ENCODE measurements at places on chromosomes 7 and 10.

DNA sequence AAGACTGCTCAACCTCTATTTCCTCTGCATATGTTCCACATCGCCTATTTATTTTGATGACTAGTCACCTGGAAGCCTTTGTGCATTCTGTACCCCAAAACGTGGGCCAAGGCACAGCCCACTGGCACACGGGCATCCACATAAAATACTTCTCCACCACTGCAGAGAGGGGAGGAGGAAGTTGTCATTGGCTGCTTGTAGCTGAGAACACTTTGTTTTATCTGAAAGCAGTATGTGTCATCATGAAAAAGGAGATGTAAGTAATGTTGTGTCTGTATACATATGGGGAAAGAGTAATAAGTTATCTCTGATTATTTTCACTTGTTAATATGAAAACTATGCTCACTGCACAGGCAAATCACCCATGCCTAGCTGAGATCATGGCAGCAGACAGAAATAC lies 48.2 kb upstream of the AMPH start:
- DNase-seq: no peak

DNA sequence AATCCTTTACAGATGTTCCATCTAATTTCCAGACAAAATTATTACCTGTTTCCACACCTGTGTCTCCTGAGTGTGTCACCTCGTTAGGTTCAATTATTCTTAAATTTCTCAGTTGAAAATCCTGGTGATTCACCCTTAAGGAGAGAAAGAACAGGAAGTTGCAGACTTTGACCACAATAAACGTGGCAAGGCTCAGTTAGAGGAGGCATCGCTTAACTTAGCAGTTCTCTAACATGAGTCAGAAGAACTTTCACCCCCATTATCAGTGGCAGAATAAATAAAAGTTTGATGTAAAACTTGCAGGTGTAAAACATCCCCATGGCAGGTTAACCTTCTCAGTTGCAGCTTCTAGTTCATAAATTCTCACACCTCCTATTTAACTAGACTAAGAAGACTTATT lies 8.3 kb downstream of the XPNPEP1 start:
- peak; percentile 86 for DNase-seq

GRCh38 chr10:30384701-30385201 lies 35.7 kb upstream of the MTPAP start:
- DNase-seq: no peak

DNA sequence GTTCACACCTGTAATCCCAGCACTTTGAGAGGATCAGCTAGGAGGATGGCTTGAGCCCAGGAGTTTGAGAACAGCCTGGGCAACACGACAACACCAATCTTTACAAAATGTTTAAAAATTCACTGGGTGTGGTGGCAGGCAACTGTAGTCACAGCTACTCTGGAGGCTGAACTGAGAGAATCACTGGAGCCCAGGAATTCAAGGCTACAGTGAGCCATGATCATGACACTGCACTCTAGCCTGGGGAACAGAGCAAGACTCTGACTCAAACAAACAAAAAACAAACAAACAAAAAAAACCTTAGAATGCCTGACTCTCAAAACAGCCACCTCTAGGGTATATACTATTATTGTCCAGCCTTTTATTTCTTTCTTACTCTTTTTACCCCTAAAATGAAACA lies 56.5 kb upstream of the PAPSS2 start:
- DNase-seq: no peak

- DNase-seq: no peak
Observed at GRCh38 chr10:47383261-47384147, 589 bp downstream of the ZNF488 start.

DNA sequence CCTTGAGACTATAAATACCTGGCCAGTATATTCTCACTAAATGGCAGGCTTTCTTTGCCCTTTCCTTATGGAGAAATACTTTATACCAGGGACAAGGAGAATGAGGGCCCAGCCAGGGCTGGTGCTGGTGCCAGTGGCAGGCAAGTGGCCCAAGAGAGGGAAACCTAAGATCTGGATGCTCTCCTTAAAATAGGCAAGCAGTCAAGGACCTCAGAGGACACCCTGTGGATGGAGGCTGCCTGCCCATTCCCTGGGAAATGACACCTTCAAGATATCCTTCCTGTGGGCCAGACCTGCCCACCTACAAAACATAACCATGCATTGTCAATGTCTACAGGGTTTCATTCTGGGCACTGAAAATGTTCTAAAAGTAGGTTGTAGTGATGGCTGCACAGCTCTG lies 29.1 kb downstream of the POLR3A start:
- DNase-seq: no peak

GRCh38 chr7:129188892-129189660 lies 643 bp downstream of the SMO start:
- no peak for DNase-seq

DNA sequence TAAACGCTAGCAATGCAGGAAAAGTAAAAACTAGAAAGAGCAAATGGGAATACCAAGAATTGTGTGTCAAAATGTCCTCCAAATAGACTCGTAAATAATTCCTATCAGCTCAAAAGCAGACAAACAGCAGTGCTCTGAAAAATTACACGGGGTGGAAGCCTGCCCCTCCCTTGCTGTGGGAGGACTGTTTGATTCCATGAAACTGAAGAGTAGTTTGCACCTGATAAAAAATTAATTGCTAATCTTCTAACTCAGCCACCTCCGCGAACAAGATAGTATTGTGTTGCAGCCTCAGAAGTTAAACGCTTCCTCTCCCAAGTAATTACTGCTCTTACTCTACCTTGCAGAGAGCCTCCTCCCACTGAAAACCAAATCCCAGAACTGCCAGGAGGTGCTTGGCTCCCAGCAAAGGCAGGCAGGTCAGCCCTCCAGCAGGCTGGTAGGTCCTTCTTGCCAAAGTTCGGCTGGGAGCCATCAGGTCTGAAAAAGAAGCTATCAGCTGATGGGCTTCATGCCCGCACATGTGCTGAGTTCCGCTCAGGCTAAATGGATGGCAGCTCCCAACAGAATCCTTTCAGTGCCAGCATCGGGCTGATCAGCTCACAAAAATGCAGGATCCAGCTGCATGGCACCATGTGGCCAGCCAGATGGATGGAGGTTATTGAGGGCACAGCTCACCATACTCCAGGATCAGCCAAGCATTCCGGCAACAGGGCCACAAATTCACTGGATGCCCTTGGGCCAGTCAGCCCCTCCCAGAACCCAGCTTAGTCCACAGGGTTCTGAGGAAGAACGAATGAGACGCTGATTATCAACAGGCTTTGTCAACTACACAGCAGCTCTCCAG lies 37.1 kb downstream of the MAD1L1 start:
- no peak for DNase-seq

- DNase-seq: no peak
Observed at GRCh38 chr7:46949270-46949931, 632.5 kb downstream of the TNS3 start.

GRCh38 chr10:59465088-59465487 lies 102.7 kb upstream of the FAM13C start:
- no peak for DNase-seq

GRCh38 chr10:114649217-114649903 lies 8.7 kb downstream of the ABLIM1 start:
- no peak for DNase-seq

GRCh38 chr10:91521439-91521838 lies 111.3 kb downstream of the HECTD2 start:
- DNase-seq: no peak

- no peak for DNase-seq
Observed at GRCh38 chr10:132306343-132306685, 1.4 kb downstream of the STK32C start.

- DNase-seq: no peak
Observed at GRCh38 chr10:29554660-29555059, 80.1 kb downstream of the SVIL start.

Measured in kidney epithelial cell (primary cell).